ENCODE measurements at places on chromosomes 12 and 14.
A peak's percentile ranks its signal among the peaks of the same experiment; 100 is the strongest.

DNA sequence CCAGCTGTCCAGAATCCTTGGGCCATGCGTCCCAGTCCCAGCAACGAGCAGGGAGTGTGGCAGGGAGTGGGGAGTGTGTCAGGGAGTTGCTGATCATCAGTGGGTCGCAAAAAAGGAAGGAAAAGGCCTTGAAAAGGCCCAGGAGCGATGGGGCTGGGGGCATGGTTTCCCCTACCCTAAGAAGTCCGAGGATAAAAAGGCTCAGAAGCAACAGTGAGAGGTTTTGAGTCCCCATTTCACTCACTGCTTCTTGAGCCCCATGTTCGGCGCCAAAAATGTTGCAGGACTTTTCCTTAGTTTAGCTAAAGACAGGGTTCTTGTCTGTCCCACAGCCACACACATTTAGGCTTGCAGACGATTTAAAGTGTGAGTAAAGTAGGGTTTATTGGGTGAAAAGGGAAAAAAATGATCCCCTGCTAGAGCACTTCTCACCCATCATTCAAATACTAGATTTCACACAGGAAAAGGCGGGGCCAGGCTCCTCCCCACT, 189.5 kb downstream of the KCNC2 start:
- DNase-seq, result no peak

GRCh38 chr14:76727384-76727783, 33.9 kb upstream of the VASH1 start:
- no peak for DNase-seq

DNA sequence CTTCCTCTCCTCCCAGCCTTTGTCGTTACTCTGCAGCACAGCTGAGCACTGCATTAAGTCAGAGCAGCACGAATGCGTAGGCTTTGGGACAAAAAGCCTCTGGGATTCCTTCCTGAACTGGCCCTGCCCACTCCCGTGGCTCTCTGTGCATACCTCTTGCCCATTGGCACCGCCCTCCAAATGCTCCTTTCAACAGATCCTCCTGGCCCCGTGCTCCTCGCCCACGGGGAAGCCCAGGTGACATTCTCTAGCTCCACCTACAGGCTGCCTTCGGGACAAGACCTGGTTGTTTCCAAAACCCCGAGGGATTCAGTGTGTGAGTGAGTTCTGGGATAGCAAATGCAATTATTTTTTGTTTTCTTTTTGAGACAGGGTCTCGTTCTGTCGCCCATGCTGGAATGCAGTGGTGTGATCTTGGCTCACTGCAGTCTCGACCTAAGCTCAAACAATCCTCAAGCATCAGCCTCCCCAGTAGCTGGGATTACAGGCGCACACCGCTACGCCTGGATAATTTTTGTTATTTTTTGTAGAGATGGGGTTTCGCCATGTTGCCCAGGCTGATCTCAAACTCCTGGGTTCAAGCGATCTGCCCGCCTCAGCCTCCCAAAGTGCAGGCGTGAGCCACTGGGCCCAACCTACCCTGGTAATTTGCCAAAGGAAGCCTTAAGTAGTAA, 17.9 kb upstream of the TDRD9 start:
- DNase-seq, result peak; percentile 23

GRCh38 chr12:101925361-101925760, 48.0 kb downstream of the DRAM1 start:
- DNase-seq, result peak; percentile 97

DNA sequence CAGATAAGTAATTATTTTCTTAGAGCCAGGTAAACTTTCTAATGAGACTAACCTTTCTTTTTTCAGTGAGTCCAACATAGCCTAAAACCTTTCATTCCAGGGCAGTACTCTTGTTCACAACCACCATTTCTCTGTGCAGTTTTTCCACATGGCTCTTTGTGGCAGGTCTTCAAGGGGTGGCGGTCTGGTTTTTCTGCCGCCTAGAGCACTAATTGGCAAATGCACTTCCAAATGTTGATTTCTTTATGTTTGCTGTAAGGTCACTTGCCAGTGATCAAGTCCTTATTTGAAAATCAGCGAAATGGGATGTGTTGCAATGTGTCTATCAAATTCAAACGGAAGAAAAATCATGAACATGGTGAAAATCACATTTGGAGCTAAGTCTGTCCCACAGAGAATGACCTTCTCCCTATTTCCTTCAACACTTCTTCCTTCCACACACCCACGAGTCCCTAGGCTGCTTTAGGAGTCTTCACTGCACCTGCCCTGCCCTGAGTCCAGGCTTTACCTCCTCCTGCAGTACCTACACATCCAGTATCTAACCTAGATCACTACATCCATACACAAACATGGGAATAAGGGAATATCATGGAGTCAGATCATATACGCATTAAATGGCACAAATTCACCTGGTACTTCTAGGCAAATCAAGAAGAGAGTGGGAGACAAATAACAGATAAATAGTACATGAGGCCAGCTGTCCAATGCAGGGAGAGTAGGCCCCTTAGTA, 1.9 kb downstream of the SRGAP1 start:
- no peak for DNase-seq

DNA sequence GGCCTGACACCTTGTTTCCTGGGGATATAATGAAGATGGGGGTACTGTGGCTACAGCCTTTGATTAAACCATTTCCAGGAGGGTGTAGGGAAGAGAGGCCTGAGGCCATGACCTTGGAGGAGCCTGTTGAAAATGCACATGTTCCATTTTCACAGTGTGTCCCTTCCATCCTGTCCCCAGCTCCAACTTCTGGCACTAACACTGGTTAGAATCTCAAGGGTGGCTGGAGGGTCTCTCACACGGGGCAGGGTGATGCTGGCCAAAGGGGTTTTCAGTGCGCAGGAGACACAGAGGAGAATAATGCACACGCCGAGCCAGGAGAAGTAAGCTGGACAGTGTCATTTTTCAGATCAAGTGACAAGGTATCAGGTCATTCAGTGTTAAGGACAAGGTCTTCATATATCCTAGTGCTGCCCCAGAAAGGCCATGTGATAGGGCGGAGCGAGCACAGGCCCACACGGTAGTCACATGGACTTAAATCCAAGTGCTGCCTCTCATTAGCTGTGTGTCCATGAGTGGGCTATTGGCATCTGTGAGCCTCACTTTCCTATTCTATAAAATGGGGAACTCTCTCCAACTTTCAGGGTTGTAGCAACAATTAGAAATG, 36.4 kb upstream of the TUNAR start:
- DNase-seq, result no peak

DNA sequence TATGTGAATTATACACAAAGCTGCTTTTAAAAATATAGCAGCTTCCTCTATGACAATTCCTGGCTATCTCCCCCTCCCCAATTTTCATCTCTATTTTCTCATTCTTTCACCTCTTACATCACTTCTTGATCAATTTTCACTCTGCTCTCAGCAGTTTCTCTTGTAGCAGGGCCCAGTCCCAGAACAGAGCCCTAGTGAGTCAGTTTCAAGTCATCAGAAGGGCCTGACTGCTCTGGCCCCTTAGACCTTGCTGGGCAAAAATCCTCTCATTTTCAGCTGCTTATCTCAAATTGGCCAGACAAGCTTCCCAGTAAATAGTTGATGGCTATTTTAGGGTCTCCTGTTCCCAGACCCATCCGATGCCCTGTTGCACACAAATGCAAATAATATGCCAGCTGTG, 101.4 kb downstream of the TTC7B start:
- DNase-seq, result no peak

- no peak for DNase-seq
Observed at GRCh38 chr12:27333403-27334009, 870 bp downstream of the BMAL2 start.

- DNase-seq, result peak; percentile 89
Observed at GRCh38 chr14:54686219-54686870, 119.4 kb downstream of the SAMD4A start.

GRCh38 chr12:94092516-94093241, 55.7 kb upstream of the PLXNC1 start:
- no peak for DNase-seq

GRCh38 chr12:64320611-64321010, 69.9 kb downstream of the C12orf56 start:
- DNase-seq, result no peak

DNA sequence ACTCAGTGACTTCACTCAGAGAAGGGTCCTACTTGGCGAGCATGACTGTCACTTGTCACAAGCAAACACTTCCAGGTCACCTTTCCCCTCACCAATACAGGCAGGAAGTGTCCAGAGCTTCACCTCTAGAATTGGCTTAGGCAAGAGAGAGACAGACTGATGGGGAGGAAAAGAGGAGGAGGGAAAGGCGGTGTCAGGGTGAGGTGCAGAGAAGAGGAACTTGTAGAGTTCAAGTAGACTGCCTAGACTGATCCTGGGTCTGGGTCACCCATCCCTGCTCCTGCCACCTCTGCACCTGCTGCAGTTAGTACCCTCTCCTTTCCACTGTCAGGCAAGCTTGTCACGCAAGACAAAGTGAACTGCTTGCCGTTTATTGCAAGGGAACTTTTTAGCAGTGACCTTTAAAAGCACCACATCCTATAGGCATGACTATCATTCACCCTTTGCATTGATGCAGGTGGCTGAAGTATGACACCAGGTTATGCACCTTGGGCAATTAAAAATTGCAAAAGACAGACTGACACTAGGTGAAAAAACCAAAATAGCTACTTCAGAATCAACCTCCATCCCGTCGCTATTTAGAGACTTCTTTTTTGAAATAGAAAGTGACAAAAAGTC, 292.4 kb downstream of the SYT1 start:
- no peak for DNase-seq

- DNase-seq, result no peak
Observed at GRCh38 chr14:51487848-51488247, 163.9 kb upstream of the FRMD6 start.

DNA sequence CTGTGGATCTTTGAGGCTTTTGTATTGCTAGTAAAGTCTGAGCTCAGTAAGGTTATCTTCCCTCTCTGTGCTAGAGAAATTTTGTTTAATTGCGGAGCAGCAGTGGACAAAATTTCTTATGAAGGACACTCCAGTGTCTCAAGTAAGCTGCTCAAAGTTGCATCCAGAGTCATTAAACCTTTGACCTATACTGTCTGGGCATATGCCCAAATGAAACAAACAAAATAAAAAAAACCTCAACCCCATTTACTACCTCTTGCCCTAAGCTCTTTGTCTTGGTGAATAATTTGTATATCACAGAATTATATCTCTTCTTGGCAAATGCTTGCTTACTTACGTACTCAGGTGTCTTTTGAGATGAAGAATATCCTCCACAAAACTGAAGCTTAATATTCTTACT, 465.2 kb downstream of the SOX5 start:
- no peak for DNase-seq

- no peak for DNase-seq
Observed at GRCh38 chr12:83468988-83469908, 782.5 kb downstream of the TMTC2 start.

- DNase-seq, result no peak
Observed at GRCh38 chr12:128798571-128799341, 25.0 kb downstream of the SLC15A4 start.

DNA sequence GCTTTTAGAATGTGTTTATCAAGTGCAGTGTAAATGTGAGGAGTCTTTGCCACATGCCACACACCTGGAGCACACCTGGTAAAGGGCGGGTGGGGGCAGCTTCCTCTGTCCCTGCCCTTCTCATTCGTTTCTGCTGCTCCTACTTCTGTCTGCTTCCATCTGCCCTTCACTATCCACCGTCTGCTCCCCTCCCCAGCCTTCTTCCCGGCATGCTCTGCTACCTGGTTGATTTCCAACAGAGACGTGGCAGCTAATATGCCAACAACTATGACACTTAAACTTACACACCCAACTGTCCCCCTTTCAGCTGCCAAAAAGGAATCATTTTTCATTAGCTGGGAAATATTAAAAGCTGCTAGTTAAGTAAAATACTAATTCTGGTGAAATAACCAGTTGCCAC, 9.1 kb upstream of the CARMIL3 start:
- DNase-seq, result no peak

GRCh38 chr14:61444215-61444768, 122.9 kb downstream of the PRKCH start:
- no peak for DNase-seq

- no peak for DNase-seq
Observed at GRCh38 chr12:116384691-116385485, 107.4 kb upstream of the MED13L start.

GRCh38 chr14:59116984-59117415, 71.5 kb upstream of the DAAM1 start:
- DNase-seq, result peak; percentile 44

DNA sequence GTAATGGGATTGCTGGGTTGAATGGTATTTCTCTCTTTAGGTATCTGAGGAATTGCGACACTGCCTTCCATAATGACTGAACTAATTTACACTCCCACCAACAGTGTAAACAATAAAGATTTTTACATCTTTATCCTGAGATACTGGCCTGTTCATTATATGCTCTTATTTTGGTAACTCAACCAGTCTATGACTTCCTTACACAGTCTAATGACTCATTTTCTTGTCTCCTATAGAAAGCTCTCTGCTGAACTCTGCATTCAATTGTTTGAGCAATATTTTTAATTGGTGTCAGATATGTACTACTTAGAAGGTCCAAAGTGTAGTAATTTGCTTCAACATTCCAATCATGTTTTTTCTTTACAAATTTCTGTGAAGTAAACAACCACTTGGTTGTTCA, 1351.8 kb downstream of the FSCB start:
- DNase-seq, result no peak

- DNase-seq, result no peak
Observed at GRCh38 chr12:100733817-100734593, 60.6 kb upstream of the ANO4 start.

DNA sequence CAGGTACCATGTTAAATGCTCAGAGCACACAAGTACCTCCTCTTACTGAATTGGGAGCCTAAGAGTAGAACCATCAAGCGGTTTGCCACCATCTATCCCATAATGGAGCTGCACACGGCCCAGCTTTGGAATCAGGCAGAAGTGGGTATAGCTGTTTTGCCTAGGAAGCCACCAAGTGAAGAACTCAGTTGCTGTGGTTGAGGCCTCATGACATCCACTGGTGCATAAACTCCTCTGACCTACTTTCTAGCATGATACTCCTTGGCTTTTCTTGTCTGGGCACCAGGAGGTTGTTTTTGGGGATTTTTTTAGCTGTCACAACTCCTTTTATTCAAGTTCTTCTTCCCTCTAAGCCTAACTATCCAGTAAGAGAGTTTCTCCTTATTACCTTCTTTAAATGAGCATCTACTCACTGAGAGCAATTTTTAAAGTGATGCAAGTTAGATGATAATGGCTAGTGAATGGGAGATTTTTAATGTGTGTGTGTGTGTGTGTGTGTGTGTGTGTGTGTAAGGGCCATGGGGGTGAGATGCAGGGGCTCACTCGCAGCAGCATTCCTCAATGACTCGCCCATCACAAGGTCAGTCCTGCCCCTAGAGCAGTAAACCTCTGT, 20.9 kb upstream of the KRAS start:
- no peak for DNase-seq

DNA sequence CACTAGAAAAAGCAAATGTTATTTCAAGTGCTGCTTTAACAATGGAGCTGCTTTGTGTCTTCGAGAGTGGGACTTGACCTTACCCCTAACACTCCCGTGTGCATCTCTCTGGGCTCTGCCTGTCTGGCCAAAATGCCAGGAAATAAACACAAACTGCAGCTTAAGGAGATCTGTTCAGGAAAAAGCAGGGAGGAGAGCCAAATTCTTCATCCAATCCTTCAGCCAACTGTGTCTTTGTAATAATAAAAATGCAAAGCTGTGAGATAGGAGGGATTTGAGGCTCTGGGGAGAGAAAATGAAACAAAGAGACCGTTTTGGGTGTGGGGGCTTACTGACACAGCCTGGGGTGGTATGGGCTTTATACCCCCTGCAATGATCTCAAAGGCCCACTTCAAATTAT, 85.8 kb upstream of the WSCD2 start:
- DNase-seq, result no peak

All from BJ (cell line).